ENCODE measurements at places on chromosomes 6 and 20.

GRCh38 chr6:112352607-112353006 is 5.5 kb downstream of the RFPL4B start:
- no peak for DNase-seq

DNA sequence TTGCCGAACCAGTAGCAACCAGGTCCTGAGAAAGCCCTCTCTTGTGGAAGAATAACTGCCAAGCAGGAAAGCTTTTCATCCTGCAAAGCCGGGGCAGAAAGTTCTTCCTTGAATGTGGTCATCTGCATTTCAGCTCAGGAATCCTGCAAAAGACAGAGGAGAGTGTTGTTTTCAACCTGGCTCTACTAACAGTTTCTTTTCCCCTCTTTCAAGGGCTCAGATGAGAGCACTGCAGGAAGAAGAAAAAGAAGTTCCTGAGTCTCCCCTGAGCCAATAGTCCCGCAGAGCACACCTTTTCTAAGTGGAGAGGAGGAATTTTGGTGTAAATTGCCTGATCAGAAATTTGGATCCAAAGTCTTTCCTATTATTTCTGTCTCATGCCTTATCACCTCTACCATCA is 10.7 kb downstream of the HLA-DRB1 start:
- DNase-seq, result no peak

GRCh38 chr6:106508834-106509233 is 120.5 kb downstream of the RTN4IP1 start:
- DNase-seq, result no peak

DNA sequence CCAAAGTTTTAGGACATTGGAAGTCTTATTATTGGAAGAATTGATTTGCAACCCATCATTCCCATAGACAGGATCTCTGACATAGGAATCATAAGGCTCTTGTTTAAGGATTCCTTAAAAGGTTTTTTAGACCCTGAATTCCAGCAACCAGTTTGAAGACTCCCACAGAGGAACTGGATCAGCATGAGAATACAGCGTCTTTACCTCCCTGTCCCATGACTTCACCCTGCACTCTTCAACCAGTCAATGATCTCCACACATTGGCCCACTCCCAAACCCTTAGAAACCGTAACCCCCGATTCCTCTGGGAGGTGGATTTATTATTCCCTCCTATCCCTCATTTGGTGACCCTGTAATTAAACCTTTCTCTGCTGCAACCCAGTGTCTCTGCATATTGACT is 150.7 kb upstream of the PLCB4 start:
- DNase-seq, result no peak

- DNase-seq, result no peak
Measured at GRCh38 chr6:34161857-34162515, 16.1 kb upstream of the GRM4 start.

DNA sequence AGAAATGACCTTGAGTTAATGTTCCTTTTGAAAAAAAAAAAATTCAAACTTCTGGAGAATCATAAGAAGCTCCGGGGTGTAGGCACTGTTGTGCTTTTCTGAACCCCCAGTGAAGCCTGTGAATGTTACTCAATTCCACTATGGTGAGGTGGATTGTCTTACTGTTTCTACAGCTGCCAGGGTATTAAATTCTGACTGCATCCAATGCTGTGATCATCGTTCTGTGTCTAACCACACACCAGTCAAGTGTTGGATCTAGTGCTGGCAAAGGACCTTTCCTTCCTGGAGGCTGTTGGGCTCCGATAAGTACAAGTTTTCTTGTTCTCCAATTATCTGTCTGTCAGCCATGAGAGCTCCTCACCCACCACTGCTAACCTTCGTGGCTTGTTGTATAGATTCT is 162.0 kb upstream of the EPHA7 start:
- DNase-seq, result no peak
